Caki2 (cell line): ENCODE measurements at places on chromosomes 1 and 21. TPM values are rescaled to one million over a fixed set of nuclear protein-coding genes. Genes with fewer than 3 reads are reported as not detected.

DNA sequence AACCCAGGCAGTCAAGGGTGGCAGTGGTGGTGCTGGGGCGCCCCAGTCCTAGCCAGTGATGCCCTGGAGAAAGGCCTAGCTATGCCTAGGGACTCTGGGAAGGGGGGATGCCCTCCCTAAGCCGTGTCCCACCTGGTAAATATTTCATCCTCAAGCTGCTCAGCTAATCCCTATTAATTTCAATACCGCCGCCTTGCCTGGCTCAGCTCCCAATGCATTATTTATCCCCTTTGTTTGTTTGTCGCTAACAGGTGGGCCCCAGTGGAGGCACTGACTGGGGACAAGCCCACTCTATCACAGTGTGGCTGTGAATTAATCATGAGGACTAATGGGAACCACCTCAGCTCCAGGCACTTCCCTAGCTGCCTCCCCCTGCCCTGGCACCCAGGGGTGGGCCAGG lies 22.5 kb downstream of the DMAP1 start:
- no peak for DNase-seq

DNA sequence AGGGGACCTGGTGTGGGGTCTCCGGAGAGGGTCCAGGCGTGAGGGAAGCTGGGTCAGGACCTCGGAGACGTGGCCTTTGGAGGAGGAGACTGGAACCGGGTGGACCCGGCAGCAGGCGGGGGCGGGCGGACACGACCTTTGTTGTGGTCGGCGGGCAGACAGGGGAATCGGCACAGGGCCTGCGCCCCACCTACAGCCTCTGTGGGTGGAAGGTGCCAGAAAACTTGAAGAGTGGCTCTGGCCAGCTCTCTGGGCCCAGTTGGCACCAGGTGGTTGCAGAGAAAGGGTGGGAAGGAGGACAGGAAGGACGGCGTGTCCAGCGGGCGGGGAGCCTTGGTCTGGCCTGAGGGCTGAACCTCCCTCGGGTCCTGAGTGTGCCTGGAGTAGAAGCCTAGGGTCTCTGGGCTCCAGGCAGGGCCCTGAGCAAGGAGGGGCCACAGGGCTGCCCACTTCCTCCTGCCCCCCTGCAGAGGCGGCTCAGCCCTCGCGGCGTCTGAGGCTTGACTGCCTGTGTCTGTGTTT lies 7.7 kb upstream of the TTLL10 start:
- DNase-seq, result no peak

GRCh38 chr1:21182181-21182731 lies 5.6 kb upstream of the EIF4G3 start:
- DNase-seq, result no peak

DNA sequence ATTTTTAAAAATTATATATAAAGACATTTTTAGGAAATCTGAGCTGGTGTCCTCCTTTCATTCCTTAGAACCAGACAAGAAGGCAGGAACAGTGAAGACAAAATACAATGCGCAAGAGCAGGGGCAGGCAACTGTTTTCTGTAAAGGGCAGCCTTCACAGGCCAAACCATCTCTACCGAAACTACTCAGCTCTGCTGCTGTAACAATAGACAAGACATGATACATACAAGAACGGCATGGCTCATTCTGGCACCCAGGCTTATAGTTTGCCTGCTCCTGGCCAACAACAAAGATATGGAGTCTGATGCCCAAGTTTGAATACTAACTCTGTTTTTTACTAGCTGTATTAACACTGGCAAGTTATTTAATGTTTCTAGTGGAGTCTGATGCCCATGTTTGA lies 232.0 kb downstream of the SMYD3 start:
- no peak for DNase-seq

DNA sequence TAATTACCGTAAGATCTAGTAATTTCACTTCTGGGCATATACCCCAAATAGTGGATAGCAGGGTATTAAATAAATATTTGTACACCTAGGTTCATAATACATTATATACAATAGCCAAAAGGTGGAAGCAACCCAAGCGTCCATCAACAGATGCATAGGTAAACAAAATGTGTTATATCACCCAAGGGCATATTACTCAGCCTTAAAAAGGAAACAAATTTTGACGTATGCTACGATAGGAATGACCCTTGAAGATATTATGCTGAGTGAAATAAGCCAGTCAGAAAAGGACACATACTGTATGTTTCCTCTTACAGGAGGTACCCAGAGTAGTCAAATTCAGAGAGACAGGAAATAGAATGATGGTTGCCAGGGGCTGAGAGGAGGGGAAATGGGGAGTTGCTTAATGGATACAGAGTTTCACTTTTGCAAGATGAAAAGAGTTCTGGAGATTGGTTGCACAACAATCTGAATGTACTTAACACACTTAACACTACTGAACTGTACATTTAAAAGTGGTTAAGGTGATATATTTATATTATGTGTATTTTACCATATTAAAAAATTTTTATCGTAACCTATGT lies 36.6 kb upstream of the KCTD3 start:
- DNase-seq, result no peak

GRCh38 chr1:39332828-39333227 lies 128.3 kb downstream of the MACF1 start:
- DNase-seq, result no peak

GRCh38 chr1:51463561-51463960 lies 55.5 kb downstream of the EPS15 start:
- DNase-seq, result no peak

DNA sequence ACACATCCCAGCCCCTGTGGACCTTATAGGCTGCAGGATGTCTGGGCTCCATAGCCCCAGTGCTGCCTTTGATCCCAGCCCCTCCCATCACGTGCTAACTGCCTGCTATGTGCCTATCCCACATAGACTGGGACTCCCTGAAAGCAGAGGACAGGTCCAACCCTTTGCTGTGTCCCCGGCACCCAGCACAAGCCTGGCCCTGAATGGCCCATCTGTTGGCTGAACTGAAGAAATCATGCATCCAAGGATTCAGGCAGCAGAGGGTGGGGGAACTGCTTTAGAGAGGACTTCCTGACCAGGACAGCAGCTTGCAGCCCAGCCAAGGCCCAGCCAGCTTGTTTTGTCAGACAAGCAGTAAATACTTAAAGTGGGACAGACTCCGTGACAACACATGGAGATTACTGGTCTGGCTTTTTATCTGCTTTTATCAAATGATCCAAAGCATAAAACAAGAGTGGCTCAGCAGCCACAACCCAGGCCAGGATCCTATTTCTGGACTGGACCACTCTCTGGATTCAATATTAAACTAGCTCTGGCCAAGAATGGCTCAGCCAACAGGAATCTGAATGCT lies 69.3 kb downstream of the GLIS1 start:
- DNase-seq, result no peak

- DNase-seq, result no peak
Measured at GRCh38 chr1:29414086-29414485, 177.8 kb downstream of the PTPRU start.

The STUM gene
- not detected in 2 replicates for total RNA-seq

The SLC26A9 gene
- not detected in 2 replicates for total RNA-seq

The NBPF10 gene
- 0.07 and 0.23 TPM in 2 replicates for total RNA-seq

The FCGR2B gene
- not detected in 2 replicates for total RNA-seq

The KCNJ6 gene
- total RNA-seq, result not detected in 2 replicates
